ENCODE measurements at places on chromosomes 2 and 18. TPM values are rescaled to one million over a fixed set of nuclear protein-coding genes. Genes with fewer than 3 reads are reported as not detected.

DNA sequence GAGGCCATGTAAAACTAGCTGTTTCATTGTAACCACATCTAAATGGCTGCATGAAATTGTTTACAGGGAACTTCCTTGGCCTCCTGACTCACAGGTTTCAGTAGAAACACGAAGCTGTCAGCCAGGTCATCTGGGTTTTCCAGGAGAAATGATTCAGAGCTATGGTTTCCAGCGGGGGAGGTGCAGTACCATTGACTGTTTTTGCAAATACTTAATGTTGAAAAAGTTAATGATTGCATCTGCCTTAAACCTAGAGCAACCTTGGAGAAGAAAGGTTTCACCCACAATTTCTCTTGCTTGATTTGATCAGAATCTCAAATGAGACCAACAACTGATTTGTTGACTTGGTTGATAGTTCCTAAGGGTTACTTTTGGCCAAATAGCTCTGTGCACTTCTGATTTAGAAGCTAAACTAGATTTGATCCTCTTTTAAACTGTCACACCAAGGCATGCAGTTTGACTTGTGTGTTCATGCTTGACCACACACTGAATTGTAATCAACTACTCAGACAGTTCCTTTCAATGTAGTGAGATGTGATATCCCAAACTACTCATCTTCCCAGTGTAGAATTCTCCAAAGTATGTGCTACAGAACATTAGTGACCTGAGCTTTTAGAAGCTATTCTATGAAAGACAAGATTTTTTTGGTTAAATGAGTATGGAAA is 193.5 kb upstream of the CHST9 start:
- no peaks in the 10 kb centered on the region for H3K27me3 ChIP-seq
- H3K4me3 ChIP-seq = no peak overlapping the region
- DNase-seq = no peak
- H3K27ac ChIP-seq = no peak overlapping the region
- H3K4me1 ChIP-seq = no peaks in the 10 kb centered on the region

GRCh38 chr2:18925296-18925695 is 335.9 kb upstream of the NT5C1B start:
- no peaks in the 10 kb centered on the region for H3K36me3 ChIP-seq
- H3K27ac ChIP-seq = peak overlapping the region; percentile 47
- peaks cover 16% of the 10 kb centered on the region for H3K4me1 ChIP-seq
- DNase-seq = peak; percentile 94
- no peak overlapping the region for H3K4me3 ChIP-seq

- no peaks in the 10 kb centered on the region for H3K27me3 ChIP-seq
- no peak for DNase-seq
- no peak overlapping the region for H3K4me3 ChIP-seq
Observed at GRCh38 chr2:85804583-85804982, 50.8 kb downstream of the ATOH8 start.

ASXL3 gene
- 0.03 TPM for polyA plus RNA-seq

- H3K27me3 ChIP-seq = no peaks in the 10 kb centered on the region
- peaks cover 11% of the 10 kb centered on the region for H3K36me3 ChIP-seq
- no peak overlapping the region for H3K4me3 ChIP-seq
- no peak overlapping the region for H3K27ac ChIP-seq
- DNase-seq = peak; percentile 11
Observed at GRCh38 chr2:182907081-182907830, 40.8 kb upstream of the FRZB start.

GRCh38 chr2:159716857-159717256 is 4.6 kb downstream of the MARCHF7 start:
- H3K27me3 ChIP-seq = no peaks in the 10 kb centered on the region
- H3K27ac ChIP-seq = no peak overlapping the region
- no peak for DNase-seq
- no peak overlapping the region for H3K4me3 ChIP-seq

RDH14 gene
- polyA plus RNA-seq = 10.2 TPM

CSRNP3 gene
- 0.32 TPM for polyA plus RNA-seq

Data from IMR-90 (cell line).